Lower lobe of right lung (tissue), 2 donors: ENCODE measurements at places on chromosomes 12 and 14. TPM values are rescaled to one million over a fixed set of nuclear protein-coding genes. Genes with fewer than 3 reads are reported as not detected.
A peak's percentile ranks its signal among the peaks of the same experiment; 100 is the strongest.

DNA sequence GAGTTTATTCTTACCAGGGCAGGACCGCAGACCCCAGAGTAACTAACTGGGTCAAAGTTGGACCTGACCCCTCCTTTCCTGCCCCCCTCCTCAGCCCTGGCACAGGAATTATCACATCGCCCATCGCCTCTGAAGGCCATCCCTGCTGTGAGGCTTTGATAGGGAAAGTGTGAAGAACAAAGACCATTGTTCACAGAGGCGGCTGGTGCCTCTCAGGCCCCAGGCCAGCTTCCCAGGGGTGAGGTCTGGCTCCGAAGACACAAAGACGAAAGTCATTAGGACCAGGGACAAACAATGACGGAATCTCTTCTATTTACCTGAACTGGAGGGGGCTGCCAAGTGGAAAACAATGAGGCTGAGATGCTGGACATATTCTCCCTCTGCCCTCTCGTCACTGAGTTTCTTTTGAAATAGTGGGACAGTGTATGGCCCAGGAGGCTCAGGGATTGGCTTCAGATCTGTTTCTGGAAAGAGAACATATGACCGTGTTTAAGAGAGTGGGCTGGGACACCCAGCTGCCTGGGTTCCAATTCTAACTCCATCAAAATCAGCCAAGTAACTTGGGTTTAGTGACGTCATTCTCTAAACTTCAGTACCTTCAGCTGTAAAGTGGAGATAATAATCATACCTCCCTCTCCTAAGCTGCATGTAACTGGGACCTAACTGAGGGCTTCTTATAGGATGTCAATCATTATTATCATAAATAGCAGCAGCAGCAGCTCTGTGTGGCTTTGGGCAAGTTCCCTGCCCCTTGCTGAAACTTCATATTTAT, 769.4 kb downstream of the MED13L start:
- H3K36me3 ChIP-seq = no peaks in the 10 kb centered on the region
- H3K4me3 ChIP-seq = no peak overlapping the region
- peak; percentile 40 for DNase-seq
- no peaks in the 10 kb centered on the region for H3K27me3 ChIP-seq

- no peaks in the 10 kb centered on the region for H3K36me3 ChIP-seq
- H3K4me3 ChIP-seq = no peak overlapping the region
These were observed 11.9 kb downstream of the FGF6 start for GRCh38 chr12:4433745-4434058.

- H3K4me1 ChIP-seq = no peaks in the 10 kb centered on the region
- no peaks in the 10 kb centered on the region for H3K27me3 ChIP-seq
- no peaks in the 10 kb centered on the region for H3K36me3 ChIP-seq
- H3K27ac ChIP-seq = no peak overlapping the region
- H3K4me3 ChIP-seq = no peak overlapping the region
- DNase-seq = no peak
These were observed 71.4 kb upstream of the PRKD1 start for GRCh38 chr14:29999013-29999539.

DNA sequence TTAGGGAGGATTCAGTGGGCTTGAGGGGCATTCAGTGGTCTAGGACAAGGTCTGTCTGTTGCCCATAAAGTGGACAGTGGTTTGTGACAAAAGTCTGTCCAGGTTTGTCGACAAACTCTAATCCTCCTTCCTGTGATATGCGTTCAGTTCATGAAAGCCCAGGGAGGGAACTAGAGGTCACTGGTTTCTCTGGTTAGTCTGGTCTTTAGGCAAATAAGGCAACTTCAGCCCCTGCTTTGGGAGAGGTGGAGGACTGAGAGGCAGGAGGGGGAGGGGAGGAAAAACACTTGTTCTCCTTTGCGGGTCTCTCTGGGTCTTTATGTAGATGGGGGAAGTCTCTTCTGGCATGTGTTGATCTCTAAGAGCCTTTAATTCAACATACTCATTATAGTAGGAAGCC, 235.1 kb upstream of the PWP1 start:
- H3K27ac ChIP-seq = no peak overlapping the region
- no peaks in the 10 kb centered on the region for H3K36me3 ChIP-seq
- H3K4me1 ChIP-seq = no peaks in the 10 kb centered on the region
- no peaks in the 10 kb centered on the region for H3K27me3 ChIP-seq
- no peak for DNase-seq

DNA sequence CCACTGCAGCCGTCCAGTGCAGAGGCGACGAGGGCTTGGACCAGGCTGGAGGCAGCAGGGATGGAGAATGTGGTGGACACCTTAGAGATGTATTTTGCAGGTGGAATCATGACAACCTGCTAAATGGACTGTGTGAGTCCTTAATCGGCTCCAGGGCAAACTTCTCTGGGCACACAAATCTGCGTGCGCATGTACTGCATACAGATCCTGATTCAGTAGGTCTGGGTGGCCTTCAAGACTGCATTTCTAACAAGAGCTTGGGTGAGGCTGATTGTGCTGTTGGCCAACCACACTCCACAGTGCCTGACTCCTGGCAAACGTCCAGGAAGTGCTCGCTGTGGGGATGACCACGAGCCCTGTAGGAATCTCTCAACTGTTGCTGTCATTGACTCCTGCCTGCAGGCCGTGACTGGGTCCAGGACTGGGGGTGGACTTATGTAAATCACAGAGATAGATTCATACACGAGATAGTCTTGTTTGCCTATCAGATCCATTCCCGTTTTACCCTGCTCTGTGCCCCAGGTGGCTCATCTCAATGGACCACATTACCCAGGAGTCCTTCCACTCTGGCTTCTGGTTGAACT, 27.2 kb downstream of the JDP2 start:
- peak overlapping the region; percentile 22 for H3K27ac ChIP-seq
- peak; percentile 72 for DNase-seq
- no peaks in the 10 kb centered on the region for H3K27me3 ChIP-seq
- H3K4me3 ChIP-seq = no peak overlapping the region
- peaks cover 81% of the 10 kb centered on the region for H3K4me1 ChIP-seq
- H3K36me3 ChIP-seq = peaks cover 39% of the 10 kb centered on the region

- no peak overlapping the region for H3K4me3 ChIP-seq
- H3K27me3 ChIP-seq = no peaks in the 10 kb centered on the region
- H3K27ac ChIP-seq = no peak overlapping the region
- no peaks in the 10 kb centered on the region for H3K36me3 ChIP-seq
These were observed 156.3 kb downstream of the NTF3 start for GRCh38 chr12:5588176-5588575.

DNA sequence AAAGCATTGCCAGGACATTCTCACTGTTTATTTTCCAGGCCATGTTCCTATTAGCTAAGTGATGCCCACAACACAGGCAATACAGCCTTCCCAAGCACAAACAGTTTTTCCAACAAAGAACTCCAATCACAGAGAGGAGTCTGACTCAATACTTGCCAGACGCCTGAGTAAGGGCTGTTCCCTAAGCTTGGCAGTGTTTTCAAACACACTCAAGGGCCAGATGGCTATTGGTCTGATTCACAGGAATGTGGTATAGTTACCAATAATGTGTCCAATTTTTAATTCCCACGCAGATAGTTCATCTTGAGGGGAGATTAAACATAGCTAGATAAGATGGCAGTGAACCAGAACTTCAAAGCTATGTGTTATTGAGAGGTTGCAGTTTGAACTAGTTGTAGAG, 381.0 kb downstream of the SNAPC1 start:
- no peaks in the 10 kb centered on the region for H3K4me1 ChIP-seq
- H3K27ac ChIP-seq = no peak overlapping the region
- no peaks in the 10 kb centered on the region for H3K36me3 ChIP-seq
- no peak for DNase-seq
- H3K27me3 ChIP-seq = no peaks in the 10 kb centered on the region

- no peaks in the 10 kb centered on the region for H3K4me1 ChIP-seq
- H3K36me3 ChIP-seq = no peaks in the 10 kb centered on the region
- no peak overlapping the region for H3K4me3 ChIP-seq
- DNase-seq = no peak
- H3K27me3 ChIP-seq = no peaks in the 10 kb centered on the region
These were observed 566.9 kb downstream of the NRXN3 start for GRCh38 chr14:78737116-78737515.

DNA sequence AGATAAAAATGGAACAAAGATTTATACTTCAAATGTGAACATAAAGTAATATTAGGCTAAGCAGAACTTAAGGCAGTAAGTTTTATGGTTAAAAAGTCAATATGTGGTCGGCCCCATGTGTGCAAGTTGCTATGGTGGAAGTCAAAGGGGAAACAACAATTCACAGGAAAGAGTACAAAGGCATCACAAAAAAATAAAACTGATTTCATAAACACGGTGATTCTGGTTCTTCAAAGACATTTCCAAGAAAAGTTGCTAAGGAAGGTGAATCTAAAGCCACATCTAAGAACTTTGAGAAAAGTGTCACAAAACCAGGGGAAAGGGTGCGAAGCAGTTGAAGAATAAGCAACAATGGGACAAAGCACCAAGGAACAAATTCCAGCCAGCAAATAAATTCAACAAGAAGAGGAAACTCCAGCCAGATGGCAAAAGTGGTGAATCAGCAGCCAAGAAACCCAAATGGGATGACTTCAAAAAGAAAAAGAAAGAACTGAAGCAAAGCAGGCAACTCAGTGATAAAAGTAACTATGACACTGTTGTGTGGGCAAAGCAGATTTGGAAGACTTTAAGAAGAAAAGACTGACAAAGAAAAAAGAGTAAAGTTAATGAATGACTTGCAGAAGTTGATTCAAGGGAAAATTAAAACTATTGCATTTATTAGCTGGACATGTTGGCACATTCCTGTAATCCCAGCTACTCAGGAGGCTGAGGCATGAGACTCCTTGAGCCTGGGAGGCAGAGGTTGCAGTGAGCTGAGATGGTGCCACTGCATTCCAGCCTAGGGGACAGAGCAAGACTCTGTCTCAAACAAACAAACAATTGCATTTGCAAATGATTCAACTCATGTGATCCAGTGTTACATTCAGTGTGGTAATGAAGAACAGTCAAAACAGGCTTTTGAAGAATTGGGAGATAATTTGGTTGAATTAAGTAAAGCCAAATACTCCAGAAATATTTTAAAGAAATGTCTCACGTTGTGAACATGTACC, 19.5 kb downstream of the PTGDR start:
- H3K27me3 ChIP-seq = no peaks in the 10 kb centered on the region
- H3K4me1 ChIP-seq = no peaks in the 10 kb centered on the region
- no peak overlapping the region for H3K27ac ChIP-seq
- H3K36me3 ChIP-seq = no peaks in the 10 kb centered on the region
- DNase-seq = no peak

- peak overlapping the region; percentile 88 for H3K27ac ChIP-seq
- peak; percentile 88 for DNase-seq
- H3K4me3 ChIP-seq = peak overlapping the region; percentile 71
- H3K36me3 ChIP-seq = no peaks in the 10 kb centered on the region
These were observed 2.5 kb downstream of the NUAK1 start for GRCh38 chr12:106136263-106136662.

Gene SERPINA12
- not detected for total RNA-seq

Gene LYZ
- 1,458 TPM for total RNA-seq
